ENCODE measurements at places on chromosomes 7 and 10. TPM values are rescaled to one million over a fixed set of nuclear protein-coding genes. Genes with fewer than 3 reads are reported as not detected.

- no peak for DNase-seq
These were observed 664.0 kb downstream of the XPNPEP1 start for GRCh38 chr10:109259293-109259692.

- DNase-seq = no peak
These were observed 15.5 kb downstream of the TLX1 start for GRCh38 chr10:101146392-101147251.

DNA sequence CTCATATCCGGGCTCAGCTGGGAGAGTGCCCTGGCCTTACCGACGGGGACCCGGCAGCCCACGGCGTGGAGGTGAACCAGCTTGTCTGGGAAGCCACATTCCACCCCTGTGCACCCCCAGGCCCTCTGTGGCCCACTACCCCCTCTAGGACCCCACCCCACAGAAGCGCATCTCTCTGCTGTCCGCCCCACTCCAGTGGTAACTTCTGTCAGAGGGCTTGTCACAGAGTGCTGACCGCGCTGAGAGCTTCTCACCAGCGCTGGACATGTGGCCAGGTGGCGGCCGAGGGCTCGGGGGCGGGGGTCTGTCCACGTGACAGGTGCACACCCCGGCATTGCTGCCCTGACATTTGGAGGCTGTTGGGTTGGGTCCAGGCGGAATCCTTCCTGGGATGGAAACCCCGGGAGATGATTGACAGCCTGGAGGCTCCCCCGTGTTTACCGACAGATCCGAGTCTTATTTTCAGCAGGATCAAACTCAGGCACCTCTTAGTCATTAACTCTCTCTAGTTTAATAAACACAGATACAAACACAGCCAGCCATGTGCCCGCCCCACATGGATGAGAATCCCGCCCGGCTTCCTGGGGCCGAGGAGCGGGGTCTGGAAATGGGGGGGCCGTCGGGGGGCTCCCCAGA, 5.1 kb downstream of the ELFN1 start:
- peak; percentile 40 for DNase-seq

GRCh38 chr10:12925845-12926244, 75.7 kb downstream of the CCDC3 start:
- no peak for DNase-seq

GRCh38 chr10:84317174-84317573, 11.2 kb upstream of the CCSER2 start:
- no peak for DNase-seq

- DNase-seq = no peak
These were observed 32.0 kb downstream of the ANTXRL start for GRCh38 chr10:46318799-46319198.

GRCh38 chr7:55502858-55503440, 69.4 kb downstream of the VOPP1 start:
- DNase-seq = no peak

DNA sequence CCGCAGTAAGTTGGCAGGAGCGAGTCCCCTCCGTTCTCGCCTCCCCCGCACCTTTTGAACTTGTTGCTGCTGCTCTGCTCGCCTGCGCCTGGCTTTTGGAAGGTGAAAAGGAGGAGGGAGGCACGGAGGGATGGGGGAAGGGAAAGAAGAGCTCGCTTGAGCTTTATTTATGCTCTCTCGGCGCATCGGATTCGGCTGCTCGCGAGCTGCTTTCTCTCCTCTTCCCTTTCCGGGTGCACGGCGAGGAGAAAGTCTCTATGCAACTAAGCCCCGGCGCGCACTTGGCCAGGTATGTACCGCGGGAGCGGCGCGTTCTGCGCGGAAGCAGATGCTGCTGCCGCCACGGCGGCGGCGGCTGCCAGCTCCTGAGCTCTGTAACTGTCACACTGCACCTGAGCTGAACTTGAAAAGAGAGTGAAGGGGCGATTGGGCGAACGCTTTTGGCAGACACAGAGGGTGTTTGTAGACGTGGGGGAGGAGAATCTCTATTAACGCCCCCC, 551 bp downstream of the KCND2 start:
- no peak for DNase-seq

GRCh38 chr7:144255471-144255897, 9.1 kb downstream of the OR2A7 start:
- no peak for DNase-seq

DNA sequence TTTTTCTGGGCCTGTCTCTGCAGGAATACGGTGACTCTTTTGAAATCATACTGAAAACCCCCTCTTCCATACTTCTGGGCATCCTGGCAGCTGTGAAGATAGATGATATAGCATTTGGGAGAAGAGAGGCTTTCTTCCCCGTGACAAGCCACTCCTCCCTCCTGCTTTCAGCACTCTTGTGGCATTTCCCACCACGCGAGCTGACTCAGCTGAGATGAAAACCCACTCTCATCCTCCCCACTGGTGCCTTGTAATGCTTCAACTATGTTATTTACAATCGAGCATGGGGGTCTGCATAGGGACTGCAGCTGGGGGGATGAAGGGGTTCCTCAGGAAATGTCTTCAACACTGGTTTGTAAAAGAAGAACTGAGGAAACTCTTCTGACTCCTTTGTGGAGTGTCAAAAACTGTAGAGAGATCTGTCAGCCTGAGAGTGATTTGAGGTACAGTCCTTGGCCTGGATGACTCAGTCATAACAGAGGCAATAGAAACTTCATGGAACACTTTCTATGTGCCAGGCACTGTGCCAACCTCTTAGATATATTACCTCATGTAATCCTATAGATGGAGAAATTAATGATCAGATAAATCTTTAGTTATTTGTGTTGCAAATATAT, 1.7 kb upstream of the TBATA start:
- no peak for DNase-seq

- DNase-seq = peak; percentile 10
These were observed 40.5 kb downstream of the SPDYE5 start for GRCh38 chr7:75532639-75533038.

DNA sequence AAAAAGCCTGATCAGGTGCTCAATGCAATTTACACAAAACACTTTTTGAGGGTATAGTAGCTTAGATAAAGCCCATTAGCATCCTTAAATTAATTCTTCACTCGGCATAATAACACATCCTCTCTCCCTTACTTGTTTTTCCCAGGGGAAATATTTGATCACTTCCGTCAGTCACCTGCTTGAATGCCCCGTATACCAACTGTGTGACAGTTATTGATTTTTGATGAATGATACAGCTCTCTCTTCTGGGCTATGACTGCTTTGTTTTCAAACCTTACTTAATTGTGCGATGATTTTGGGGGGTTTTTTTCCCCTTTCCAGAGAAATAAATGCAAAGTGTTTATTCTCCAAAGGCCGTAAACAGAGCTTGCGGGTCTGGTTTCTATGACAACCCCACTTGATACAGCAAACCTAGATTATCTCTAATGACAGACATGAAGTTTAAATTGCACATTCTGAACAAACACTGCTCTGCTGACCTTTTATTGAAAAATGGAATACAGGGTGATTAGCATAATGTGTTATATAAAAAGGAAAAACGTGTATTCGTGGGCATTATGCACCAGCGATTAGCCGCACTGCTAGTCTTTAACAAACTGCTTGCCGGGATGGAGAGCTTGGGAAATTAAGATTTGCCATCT, 78.4 kb upstream of the NANOS1 start:
- no peak for DNase-seq

DNA sequence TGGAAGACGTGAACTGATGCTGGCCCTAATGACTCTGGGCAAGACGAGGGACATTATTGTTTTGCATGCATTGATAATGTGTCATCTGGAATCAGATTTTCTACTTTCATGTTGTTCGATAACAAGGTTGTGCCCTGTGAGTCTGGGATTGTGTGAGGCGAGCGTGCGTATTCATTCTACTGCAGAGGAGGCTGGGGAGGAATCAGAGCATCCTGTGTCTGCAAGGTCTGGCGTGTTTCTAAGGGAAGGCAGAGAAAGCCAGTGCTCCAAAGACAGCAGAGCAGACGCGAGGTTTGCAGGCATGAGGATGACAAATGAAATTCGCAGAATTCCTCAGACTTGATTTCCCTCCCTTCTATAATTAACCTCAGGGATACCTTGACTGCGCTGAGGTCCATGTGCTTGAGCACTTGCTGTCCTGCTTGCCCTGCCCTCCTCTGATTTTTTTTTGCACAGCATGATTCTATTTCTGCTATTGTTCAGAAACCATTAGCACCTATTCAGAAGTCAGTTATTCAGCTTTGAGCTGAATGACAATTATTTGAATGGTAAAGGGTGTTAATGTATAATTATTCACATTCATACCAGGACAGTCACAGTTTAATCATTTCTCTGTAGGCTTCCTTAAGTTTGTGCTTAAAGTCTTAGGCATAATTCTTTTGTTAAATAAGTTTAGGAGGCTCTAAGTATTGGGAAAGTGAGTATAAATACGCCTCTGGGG, 233.6 kb downstream of the EBF3 start:
- no peak for DNase-seq

GRCh38 chr7:873367-874002, 2.9 kb upstream of the GET4 start:
- DNase-seq = peak; percentile 91

- no peak for DNase-seq
These were observed 43.6 kb downstream of the KLHDC10 start for GRCh38 chr7:130113887-130114286.

- DNase-seq = no peak
These were observed 35.0 kb upstream of the MRPS16 start for GRCh38 chr10:73287441-73287840.

GRCh38 chr10:59393349-59393748, 31.0 kb upstream of the FAM13C start:
- no peak for DNase-seq

DNA sequence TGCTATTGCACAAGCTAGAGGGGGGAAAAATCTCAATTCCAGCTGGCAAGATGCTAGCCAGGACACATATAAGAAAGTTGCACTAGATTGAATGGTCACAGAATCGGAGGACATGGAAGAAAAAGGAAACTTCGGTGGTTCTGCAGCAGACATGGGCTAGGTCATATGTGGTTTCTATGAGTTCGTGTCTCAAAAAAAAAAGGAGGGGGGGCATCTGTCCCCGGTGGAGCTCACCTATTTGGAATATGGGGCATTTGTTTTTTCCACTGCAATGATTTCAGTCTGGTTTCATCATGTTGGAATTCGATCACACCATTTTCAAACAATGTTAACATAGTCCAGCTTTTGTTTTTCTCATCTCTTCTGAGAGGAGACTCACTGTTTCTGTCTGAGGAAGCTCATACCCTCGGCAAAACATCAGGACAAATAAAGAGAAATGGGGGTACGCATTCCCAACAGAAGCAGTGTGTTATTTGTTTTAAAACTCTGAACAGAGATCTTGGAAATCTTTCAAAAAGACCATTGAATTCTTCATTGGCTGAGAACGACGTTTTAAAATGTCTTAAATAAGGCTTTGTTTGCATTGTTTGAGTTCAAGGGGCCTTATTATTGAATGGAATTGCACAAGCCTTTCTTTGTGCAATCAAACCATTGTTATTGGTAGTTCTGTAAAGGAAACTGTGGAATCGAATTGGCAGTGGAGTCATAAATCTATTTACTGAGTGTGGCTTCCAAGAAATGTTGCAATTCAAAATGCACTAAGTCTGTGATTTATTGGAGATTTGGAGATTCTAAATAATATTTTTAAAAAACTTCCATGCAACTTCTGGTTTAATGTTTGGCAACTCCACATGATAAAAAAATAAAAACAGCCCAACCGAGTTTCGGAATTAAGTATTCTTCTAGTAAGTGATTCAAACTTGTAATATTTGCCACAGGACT, 173.2 kb downstream of the RTKN2 start:
- DNase-seq = no peak

- DNase-seq = no peak
These were observed 1227.5 kb upstream of the C7orf33 start for GRCh38 chr7:147363101-147363500.

- DNase-seq = no peak
These were observed 250.5 kb downstream of the SDK1 start for GRCh38 chr7:3551536-3551935.

GRCh38 chr10:23157691-23158369, 34.3 kb upstream of the PTF1A start:
- DNase-seq = no peak

GRCh38 chr7:29488203-29488970, 75.2 kb upstream of the PRR15 start:
- DNase-seq = no peak

DNA sequence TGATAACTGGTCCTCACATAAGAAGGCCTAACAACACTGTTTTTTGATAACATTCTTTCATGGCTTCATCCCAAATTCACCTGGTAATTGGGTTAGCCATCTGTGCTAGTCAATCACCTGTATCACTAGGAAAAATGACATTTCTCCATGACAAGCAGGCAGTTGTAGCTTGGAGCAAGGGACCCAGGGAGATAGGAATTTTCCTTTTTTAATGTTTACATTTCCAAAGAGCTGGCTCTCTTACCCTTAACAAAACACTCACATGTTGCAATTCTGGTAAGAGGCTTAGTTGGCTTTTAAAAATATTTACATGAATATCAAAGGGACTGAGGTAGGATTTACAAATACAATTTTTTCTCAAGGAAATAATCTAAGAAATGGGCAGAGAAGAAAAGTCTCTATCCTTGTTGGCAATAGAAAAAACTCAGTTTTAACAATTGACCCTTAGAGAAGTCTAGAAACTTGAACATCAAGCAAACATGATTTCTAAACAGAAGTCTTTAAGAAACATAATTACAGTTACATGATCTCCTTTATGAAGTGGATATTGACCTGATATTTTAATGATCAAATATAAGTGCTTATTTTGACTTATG, 16.1 kb upstream of the AKR1C1 start:
- no peak for DNase-seq

- DNase-seq = no peak
These were observed 318.0 kb downstream of the PAXIP1 start for GRCh38 chr7:154684666-154685563.

- no peak for DNase-seq
These were observed 33.1 kb downstream of the RCC1L start for GRCh38 chr7:75040512-75040911.

Gene LIPK
- not detected for total RNA-seq

Gene CCDC126
- total RNA-seq = 21.0 TPM

Gene MRC1
- total RNA-seq = 13.2 TPM

Gene BAG3
- 14.9 TPM for total RNA-seq

Gene GPR37
- 0.53 TPM for total RNA-seq

Gene CPA2
- 2.6 TPM for total RNA-seq

Gene HOXA5
- total RNA-seq = 24.3 TPM

Gene BTAF1
- 49.9 TPM for total RNA-seq

Gene TRIM74
- not detected for total RNA-seq

Gene FFAR4
- total RNA-seq = 2.3 TPM

Gene TLX1
- total RNA-seq = not detected

Gene CDHR1
- 22.6 TPM for total RNA-seq

Gene HPS6
- total RNA-seq = 33.4 TPM

Data from Peyer's patch (tissue), 4 donors.